ENCODE measurements at places on chromosomes 7 and 10.

DNA sequence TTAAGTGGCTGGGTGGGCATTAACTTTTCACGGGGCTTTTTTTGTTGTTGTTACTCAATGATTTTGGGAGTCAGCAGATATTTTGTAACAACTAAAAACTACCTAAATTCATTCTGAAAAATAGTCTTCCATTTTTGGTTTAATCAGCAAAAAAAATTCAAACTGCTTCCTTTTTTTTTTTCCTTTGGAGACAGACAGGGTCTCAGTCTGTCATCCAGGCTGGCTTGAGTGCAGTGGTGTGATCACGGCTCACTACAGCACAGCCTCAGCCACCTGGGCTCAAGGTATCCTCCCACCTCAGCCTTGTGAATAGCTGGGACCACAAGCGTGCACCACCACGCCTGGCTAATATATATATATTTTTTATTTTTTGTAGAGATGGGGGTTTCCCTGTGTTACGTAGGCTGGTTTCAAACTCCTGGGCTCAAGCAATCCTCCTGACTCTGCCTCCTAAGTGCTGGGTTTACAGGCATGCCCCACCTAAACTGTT lies 36.5 kb downstream of the SKIDA1 start:
- DNase-seq = no peak

DNA sequence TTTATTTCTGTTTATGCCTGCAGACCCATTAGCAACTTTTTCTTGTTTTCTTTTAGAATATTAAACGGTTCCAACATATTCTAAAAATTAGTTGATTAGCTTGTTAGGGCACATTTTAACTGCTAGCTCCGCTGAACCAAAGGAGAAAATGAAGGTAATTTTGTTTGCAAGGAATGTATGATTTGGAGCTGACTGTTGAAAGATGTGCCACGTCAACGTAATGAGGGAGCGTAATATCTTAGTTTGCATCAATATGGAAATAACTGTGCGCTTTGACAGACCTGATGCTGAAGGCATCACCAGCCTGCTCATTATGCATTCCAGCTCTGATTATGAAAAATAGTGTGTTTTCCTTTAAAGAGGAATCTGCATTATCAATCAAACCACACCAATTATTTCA lies 102.0 kb upstream of the CTBP2 start:
- no peak for DNase-seq

DNA sequence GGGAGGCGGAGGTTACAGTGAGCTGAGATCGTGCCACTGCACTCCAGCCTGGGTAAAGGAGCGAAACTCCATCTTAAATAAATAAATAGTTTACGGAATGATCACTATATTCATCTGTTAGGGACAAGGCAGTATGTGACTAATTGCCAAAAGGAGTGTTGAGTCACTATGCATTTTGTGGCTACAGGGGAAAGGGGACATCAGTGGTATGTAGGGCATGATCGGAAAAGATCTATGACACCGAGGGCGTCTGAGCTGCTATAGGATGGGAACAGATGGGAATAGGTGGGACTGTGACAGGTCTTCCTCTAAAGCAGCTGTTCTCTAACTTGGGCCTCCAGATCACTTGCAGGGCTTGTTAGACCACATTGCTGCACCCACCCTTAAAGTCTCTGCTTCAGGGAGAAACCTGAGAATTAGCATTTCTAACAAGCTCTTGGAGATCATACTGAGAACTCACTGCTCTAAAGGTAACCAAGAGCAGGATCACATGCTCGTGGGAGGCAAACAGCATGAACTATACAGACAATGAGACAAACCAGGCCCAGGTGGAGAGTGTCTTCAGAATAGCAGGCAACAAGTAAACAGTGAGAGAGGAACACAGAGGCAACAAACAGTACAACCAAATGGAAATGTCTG lies 65.1 kb upstream of the ITGA8 start:
- no peak for DNase-seq

- peak; percentile 66 for DNase-seq
Measured at GRCh38 chr7:133602291-133602690, 349.4 kb downstream of the EXOC4 start.

DNA sequence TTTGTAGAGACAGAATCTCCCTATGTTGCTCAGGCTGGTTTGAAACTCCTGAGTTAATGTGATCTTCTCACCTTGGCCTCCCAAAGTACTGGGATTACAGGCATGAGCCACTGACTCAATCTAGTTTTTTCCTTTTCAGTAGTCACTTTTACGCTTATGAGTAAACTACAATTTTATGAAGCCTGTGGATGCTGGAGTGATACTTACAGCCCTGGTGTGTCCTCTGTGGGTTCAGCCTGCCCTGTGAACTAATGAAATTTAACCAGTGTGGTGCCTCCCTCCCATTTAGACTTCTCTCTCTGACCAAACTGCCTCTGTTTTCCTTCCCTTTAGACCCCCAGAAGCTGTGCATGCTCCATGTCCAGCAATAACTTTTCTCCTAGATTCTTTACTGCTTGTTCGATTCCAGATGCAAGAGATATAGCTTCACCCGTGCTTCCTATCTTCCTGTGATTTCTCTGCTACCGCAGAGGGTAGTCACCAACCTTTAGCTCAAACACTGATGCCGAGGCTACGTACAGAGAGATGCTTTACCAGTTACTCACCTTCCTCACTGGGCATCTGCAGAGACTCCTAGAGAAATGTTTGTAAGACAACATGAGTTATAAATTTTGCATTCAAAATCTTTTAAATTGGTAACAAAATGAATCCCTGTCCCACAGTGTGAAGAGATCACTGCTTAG lies 90.8 kb downstream of the KIAA1217 start:
- DNase-seq = peak; percentile 71

- DNase-seq = no peak
Measured at GRCh38 chr7:46446151-46446550, 525.1 kb upstream of the IGFBP3 start.

DNA sequence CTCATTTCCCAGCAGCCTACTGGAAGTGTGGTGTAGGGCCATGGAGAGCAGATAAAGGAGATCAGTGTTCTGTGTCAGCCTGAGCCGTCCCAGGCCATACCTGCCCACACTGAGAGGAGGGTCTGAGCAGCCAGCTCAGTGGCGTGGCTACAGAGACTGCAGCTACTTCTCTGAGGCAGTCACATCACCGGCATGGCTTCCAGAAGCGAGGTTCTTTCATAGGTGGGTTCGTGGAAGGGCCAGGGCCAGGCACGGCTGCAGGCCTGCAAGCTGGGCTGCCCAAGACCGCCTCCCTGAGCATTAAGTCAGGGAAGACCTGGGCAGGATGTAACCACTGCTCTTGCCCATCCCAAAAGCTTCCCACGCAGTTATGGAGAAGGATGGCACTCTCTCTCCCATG lies 34.9 kb downstream of the LDB3 start:
- DNase-seq = no peak

DNA sequence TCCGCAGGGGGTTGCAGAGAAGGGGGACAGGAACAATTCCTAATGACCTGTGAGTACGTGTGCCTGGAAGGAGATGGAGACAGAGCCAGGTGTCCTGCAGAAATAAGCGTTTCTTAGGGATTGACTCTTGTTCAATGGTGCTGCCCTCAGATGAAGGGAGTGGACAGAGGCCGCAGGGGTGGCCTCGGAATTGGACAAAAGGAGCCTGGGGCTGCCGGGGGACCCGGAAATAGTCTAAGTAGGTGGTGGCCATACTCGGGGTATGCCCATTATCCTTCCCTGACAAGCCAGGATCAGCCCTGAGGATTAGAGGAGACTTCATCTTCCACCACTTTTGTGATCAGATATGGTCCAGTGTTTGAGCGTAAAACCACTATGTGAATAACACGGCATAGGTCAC lies 39.2 kb downstream of the ELFN1 start:
- no peak for DNase-seq

GRCh38 chr10:61989995-61990760 lies 88.7 kb downstream of the ARID5B start:
- no peak for DNase-seq

DNA sequence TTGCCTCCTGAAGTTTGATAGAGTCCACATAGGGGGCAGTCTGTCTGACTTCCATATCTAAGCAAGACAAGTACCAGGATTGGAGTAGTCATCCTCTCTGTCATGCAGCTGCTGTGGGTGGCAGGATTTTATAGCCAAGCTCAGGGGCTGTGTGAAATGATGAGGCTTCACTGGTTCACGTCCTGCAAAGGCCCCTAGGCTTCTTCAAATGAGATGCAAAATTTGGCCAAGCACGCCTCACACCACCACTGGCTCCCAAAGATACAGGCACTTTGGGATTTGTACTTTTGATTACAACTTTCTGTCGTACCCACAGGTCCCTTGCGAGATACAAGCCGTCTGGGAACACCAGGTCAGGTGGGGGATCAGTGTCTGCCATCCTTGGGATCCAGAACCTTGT lies 67.1 kb downstream of the WDFY4 start:
- no peak for DNase-seq

GRCh38 chr7:151736403-151736909 lies 140.5 kb downstream of the PRKAG2 start:
- peak; percentile 97 for DNase-seq

GRCh38 chr7:107118109-107118900 lies 50.5 kb upstream of the HBP1 start:
- DNase-seq = peak; percentile 21

GRCh38 chr10:49761201-49761788 lies 828 bp downstream of the OGDHL start:
- DNase-seq = no peak

GRCh38 chr10:12838995-12839927 lies 162.3 kb downstream of the CCDC3 start:
- no peak for DNase-seq

DNA sequence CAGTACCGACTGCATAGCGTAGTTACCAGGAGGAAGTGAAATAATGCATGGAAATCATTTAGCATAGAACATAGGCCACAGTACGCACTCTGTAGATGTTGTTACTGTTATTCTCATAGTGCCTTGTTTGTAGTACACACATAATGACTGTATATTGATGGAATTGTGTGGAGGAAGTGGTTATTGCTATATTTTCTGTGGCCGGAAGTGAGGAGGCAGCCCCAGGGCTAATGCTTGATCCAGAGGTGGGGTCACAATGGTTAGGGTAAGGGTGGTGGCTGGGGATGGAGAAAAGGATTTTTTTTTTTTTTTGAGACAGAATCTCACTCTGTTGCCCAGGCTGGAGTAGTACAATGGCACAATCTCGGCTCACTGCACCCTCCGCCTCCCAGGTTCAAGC lies 4.5 kb upstream of the MGAM start:
- no peak for DNase-seq

DNA sequence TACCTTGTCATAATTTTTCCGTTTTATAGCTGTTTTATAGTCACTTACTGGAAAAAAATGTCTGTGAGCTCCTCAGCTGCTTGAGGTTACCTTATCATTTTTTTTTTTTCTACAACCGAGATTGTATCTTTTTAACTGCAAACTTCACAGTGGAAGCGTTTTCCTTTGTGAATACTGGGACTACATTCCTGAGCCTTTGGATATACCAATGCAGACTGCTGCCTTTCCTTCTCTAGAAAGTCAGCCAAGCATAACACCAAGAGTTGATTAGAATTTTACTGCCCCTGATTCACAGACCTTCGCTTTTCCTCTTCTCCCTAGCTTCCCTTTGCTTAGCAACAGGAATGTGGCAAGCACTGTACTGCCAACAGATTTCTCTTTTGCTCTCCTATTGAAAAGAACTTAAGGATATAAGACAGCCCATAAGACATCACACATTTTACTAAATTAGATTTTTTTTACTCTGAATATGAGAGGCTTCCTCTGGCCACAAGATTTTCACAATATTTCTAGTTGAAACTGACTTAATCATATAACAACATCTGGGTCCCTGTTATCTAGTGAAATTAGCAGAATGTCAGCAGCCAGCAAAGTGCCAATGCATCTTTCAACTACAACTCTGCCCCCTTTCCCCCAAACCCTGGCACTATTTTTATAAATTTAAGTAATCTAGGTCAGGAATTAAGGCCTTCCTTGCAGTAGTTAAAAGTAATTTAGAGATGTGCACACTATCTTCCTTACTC lies 170.6 kb downstream of the PRKG1 start:
- peak; percentile 87 for DNase-seq

DNA sequence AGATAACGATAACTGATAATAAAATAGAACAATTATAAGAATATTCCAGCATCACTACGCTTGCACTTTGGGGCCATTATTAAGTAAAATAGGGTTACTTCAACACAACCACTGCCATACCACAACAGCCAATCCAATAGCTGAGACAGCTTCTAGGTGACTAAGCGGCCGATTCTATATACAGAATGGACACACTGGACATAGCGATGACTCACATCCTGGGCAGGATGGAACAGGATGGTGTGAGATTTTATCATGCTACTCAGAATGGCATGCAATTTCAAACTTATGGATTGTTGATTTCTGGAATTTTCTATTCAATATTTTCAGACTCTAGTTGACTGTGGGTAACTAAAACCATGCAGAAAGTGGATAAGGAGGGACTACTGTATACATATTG lies 920.9 kb downstream of the LRMDA start:
- DNase-seq = peak; percentile 90

DNA sequence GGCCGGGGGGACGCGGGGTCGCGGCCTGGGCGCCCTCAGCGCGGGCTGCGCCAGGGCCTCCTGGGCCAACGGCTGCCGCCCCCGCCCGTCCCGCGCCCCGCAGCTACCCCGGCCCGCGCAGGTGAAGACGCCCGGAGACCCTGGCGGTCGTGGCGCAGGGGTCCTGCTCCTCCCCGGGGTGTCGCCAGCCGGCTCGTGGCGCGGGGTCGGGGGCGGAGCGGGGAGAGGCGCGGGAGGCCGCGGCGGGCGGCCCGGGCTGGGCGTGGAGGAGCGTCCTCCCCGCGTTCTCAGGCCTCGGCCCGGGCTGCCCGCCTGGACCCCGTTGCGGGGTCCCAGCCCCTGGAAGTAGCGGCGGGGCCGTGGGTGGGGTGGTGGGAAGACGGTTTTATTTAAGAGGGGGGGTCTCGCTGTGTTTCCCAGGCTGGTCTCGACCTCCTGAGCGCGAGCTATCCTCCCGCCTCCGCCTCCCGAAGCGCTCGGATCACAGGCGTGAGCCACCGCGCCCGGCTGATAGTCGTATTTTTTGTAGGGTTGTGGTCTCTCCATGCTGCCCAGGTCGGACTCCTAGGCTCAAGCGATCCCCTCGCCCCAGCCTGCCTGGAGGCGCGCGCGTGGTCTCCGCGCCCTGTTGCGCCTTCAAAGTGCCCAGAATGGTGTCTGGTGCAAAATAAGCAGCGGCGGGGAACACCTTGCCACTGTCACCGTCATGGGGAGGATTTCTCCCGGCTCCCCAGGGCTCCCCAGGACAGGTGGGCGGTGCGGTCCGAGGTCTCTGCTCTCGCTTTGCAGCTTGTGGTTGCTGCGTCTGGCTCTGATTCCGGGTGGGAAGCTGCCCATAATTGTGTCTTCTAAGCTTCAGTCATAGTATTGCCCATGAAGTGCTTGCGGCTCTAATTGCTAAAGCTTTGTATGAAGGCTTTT lies 15.3 kb upstream of the SUN1 start:
- peak; percentile 40 for DNase-seq

GRCh38 chr7:93719546-93719945 lies 145.0 kb upstream of the CALCR start:
- peak; percentile 91 for DNase-seq

DNA sequence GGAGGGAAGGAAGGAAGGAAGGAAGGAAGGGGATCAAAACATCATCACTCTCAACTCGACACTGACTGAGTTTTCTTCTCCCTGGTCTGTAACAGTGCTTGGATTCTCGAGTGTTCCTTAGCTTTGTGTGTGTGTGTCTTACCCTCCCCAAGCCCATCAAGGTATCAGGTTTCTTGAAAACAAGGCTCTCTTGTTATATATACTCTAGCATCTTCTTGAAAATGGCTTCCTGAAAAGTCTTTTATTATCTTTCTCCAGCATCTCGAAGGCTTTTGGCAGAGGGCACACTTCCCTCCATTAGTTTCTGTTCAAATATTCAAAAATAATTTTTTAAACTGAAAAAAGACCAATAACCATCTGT lies 13.4 kb downstream of the SERPINE1 start:
- peak; percentile 66 for DNase-seq
